Tongue (tissue), 3 donors: ENCODE measurements at places on chromosomes 3 and 15. TPM values are rescaled to one million over a fixed set of nuclear protein-coding genes. Genes with fewer than 3 reads are reported as not detected.

- DNase-seq, result no peak
Measured at GRCh38 chr3:144660186-144660585, 688.6 kb downstream of the DIPK2A start.

- no peak for DNase-seq
Measured at GRCh38 chr3:170790647-170791046, 79.3 kb downstream of the RPL22L1 start.

DNA sequence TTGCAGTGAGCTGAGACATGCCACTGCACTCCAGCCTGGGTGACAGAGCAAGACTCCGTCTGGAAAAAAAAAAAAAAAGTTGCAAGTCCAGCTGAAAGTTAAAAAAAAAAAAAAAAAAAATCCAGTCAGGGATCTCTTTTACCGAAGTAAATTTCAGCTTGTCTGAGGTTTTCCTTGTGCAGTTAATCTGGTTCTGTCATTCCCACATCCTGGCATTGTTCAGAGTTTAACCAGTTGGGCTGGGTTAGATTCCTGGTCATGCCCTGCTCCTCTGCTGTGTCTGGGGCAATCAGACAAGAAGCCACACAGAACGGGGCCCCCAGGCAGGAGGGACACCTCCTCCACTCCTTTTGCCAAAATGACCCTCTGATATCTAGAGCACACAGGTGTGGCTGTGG is 84.1 kb upstream of the KLHL25 start:
- DNase-seq, result no peak

ATR gene
- total RNA-seq, result 28.8 TPM

DNA sequence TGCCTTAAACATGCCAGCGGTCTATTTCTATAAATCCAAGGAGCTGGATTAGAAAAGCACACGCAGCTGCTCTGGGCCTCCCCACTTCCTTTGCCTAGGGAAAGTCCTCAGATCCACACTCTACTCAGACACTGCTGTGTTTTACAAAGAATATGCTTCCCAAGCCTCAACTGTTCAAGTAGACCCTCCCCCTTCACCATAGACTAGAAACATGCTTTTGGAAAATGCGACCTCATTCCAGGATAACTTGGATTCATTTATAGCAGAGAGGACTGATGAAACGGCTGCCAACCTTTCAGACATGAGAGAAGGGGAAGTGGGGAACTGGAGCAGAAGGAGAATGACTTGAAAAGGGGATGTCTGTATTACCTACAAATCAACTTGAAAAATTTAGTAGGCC is 64.0 kb downstream of the P3H2 start:
- peak; percentile 70 for DNase-seq

GRCh38 chr15:57770495-57770894 is 64.0 kb downstream of the POLR2M start:
- no peak for DNase-seq

DNA sequence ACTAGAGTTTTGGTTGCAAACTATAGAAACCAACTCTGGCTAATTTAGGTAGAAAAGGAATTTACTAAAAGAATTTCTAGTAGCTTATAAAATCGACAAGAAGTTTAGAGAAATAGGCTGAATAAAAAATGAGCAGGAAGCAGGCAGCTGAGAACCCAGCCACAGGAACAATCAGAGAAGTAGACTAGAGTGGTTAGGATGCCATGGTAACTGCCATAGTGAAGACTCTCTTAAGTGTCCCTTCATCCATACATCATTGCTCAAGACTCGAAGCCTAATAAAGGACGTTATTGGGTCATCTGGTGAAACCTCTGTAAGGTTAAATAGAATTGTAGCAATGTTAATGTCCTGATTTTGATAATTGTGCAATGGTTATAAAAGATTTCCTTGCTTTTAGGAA is 13.8 kb downstream of the AVEN start:
- no peak for DNase-seq

- no peak for DNase-seq
Measured at GRCh38 chr15:90744759-90745402, 27.7 kb downstream of the BLM start.

DNA sequence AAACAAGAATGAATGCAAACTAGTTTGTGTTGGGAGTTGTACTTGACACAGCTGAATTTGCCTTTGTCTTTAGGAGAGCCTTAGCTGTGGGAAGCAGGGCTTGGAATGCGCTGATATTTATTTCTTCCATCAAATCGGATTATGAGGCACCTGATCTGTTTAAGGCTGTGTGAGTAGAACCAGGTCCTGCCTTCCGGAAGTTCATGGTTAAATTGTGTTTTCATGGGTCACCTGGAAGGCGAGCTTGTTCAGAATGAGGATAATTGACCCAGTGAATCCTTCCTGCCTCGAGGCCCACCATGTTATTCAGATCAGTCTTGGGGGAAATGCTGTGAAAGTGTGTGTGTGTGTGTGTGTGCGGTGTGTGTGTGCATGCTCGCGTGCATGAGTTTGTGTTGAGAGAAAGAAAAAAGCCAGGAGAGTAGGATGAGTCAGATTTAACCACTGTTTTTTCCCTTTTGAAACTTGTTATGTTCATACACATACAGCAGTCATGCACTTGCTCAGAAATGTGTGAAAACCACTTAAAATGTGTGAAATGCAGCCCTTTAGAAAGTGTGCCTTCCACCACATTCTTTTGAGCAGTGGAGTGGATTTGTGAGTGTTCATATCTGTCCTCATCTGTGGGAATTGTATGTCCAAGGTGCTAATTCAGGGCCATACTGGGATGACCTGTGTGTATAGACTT is 36.7 kb downstream of the SMAD3 start:
- DNase-seq, result peak; percentile 60
